CD14-positive monocyte (primary cell): ENCODE measurements at places on chromosomes 6 and 20. TPM values are rescaled to one million over a fixed set of nuclear protein-coding genes. Genes with fewer than 3 reads are reported as not detected.

MYBL2 gene
- 0.08 TPM for polyA plus RNA-seq

DNAJC5 gene
- 7.4 TPM for polyA plus RNA-seq

FAM217B gene
- 18.3 TPM for polyA plus RNA-seq

PAX1 gene
- not detected for polyA plus RNA-seq

OPRM1 gene
- not detected for polyA plus RNA-seq

C6orf89 gene
- 11.8 and 19.2 TPM in 2 replicates for polyA plus RNA-seq

KIF6 gene
- not detected for polyA plus RNA-seq

VARS2 gene
- 13.2 and 15.5 TPM in 2 replicates for polyA plus RNA-seq

C6orf136 gene
- polyA plus RNA-seq, result 2.7 TPM

MYLK2 gene
- not detected in 2 replicates for polyA plus RNA-seq

PI3 gene
- polyA plus RNA-seq, result not detected in 2 replicates

OR12D3 gene
- polyA plus RNA-seq, result not detected

VIP gene
- polyA plus RNA-seq, result not detected

RNF144B gene
- polyA plus RNA-seq, result 17.1 and 31.0 TPM in 2 replicates

GPLD1 gene
- polyA plus RNA-seq, result not detected in 2 replicates

SYTL3 gene
- 14.8 TPM for polyA plus RNA-seq

PDE7B gene
- 0.89 TPM for polyA plus RNA-seq

SLC2A10 gene
- not detected in 2 replicates for polyA plus RNA-seq

BPIFA2 gene
- not detected for polyA plus RNA-seq

TOX2 gene
- 0.47 TPM for polyA plus RNA-seq

CFAP61 gene
- polyA plus RNA-seq, result not detected in 2 replicates

DNMT3B gene
- 0.24 and 0.44 TPM in 2 replicates for polyA plus RNA-seq

HELZ2 gene
- 15.5 and 29.0 TPM in 2 replicates for polyA plus RNA-seq

HLA-DRA gene
- polyA plus RNA-seq, result 4,147 and 4,943 TPM in 2 replicates

POLR1C gene
- polyA plus RNA-seq, result 8.2 and 18.3 TPM in 2 replicates

SLC12A5 gene
- not detected in 2 replicates for polyA plus RNA-seq

BTN1A1 gene
- not detected for polyA plus RNA-seq

GSTA3 gene
- polyA plus RNA-seq, result not detected in 2 replicates

FRK gene
- polyA plus RNA-seq, result not detected in 2 replicates

CLPSL2 gene
- polyA plus RNA-seq, result not detected in 2 replicates

SLC26A8 gene
- polyA plus RNA-seq, result 1.5 TPM

ATAT1 gene
- 0.68 TPM for polyA plus RNA-seq

TMEM74B gene
- polyA plus RNA-seq, result not detected in 2 replicates

CCN6 gene
- polyA plus RNA-seq, result not detected

MEI4 gene
- not detected for polyA plus RNA-seq

CDH26 gene
- polyA plus RNA-seq, result 3.0 TPM

MRAP2 gene
- not detected for polyA plus RNA-seq

ERVFRD-1 gene
- polyA plus RNA-seq, result not detected in 2 replicates

PTGIS gene
- polyA plus RNA-seq, result not detected

RGS19 gene
- polyA plus RNA-seq, result 235 and 450 TPM in 2 replicates

TBXT gene
- not detected for polyA plus RNA-seq

CYP24A1 gene
- not detected for polyA plus RNA-seq

RSPO4 gene
- 0.04 TPM in 1 of 2 replicates, not detected in the other for polyA plus RNA-seq

ECT2L gene
- polyA plus RNA-seq, result not detected in 2 replicates

TRIM40 gene
- polyA plus RNA-seq, result not detected

NFKBIE gene
- 19.9 TPM for polyA plus RNA-seq

KCNQ5 gene
- polyA plus RNA-seq, result not detected

COL11A2 gene
- not detected for polyA plus RNA-seq

GTSF1L gene
- polyA plus RNA-seq, result not detected in 2 replicates

DST gene
- polyA plus RNA-seq, result 3.2 TPM

BTBD3 gene
- polyA plus RNA-seq, result 4.4 TPM

OR2H2 gene
- not detected for polyA plus RNA-seq

TENT5A gene
- polyA plus RNA-seq, result 11.5 and 28.9 TPM in 2 replicates
